T-cell (primary cell): ENCODE measurements at places on chromosomes 13 and 19.

GRCh38 chr13:103284466-103284865 lies 218.2 kb upstream of the SLC10A2 start:
- no peak for DNase-seq

DNA sequence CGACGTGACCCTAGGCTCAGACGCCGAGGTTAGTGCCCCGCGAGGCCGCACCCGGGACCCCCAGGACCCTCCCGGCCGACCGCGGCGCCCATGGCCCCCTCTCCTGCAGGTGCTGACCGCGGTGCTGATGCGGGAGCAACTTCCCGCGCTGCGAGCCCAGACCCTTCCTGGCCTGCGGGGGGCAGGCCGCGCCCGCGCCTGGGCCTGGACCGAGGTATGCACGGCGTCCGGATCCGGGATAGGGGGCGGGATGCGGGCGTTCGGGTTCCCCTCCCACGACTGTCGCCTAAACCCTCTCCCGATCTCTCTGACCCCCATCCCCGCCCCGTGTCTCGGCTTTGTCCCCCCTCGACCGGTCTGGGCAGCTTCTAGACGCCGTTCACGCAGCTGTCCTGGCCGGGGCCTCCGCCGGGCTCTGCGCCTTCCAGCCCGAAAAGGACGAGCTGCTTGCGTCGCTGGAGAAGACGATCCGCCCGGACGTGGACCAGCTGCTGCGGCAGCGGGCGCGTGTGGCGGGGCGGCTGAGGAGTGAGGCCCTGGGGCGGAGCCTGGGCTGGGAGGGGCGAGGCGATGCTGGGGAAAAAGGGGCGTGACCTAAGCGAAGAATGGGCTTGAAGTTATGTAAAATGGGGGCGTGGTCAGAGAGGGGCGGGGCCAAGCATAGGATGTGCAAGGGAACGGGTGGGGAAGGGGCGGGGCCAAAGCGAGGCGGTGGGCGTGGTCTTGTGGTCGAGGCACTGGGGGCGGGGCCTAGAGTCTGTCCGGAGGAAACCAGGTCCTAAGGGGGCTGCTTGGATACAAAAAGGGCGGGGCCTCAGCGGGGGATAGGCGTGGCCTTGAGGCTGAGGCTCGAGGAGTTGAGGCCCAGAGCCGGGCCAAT lies 16.0 kb upstream of the COLGALT1 start:
- peak; percentile 97 for DNase-seq

GRCh38 chr13:73036566-73036965 lies 22.2 kb upstream of the KLF5 start:
- no peak for DNase-seq

DNA sequence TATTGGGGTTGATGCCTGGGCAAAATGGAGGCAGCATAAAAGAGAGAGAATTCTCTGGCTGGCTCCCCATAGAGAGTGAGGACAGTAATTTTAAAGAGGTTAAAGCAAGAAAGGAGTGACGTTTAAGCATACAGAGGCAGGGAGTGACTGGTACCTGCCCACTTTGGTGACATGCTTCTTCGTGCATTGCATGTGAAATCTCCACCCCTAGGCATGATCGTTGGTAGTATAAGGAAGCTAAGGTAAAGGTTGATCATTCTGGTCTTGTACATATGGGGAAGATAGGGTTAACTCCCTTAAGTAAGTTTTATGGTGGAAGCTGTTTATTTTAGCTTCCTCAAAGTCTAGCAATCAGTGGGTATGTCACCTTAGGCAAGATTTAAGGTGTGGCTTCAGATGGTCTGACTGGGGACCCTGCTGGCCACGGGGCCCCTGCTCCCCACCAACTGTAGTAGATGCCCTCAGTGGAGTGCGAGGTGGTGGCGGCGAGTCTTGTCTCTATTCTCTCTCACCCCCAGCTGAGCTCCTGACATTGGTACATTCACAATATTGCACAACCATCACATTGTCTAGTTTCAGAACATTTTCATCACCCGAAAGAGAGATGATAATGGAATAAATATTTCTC lies 797.5 kb upstream of the SPRY2 start:
- DNase-seq, result no peak

DNA sequence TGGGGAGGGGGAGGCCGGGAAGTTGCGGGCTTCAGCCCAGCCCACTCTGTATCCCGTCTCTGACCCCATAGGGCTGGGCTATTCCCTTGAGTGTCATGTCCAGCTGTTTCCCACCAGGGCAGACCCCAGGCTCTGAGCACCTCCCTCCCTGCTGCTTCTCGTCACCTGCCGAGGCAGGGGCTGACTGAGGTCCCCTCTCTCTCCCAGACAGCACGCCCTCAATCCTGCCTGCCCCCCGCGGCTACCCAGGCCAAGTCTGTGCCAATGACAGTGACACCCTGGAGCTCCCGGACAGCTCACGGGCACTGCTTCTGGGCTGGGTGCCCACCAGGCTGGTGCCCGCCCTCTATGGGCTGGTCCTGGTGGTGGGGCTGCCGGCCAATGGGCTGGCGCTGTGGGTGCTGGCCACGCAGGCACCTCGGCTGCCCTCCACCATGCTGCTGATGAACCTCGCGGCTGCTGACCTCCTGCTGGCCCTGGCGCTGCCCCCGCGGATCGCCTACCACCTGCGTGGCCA lies 625 bp downstream of the F2RL3 start:
- DNase-seq, result no peak

DNA sequence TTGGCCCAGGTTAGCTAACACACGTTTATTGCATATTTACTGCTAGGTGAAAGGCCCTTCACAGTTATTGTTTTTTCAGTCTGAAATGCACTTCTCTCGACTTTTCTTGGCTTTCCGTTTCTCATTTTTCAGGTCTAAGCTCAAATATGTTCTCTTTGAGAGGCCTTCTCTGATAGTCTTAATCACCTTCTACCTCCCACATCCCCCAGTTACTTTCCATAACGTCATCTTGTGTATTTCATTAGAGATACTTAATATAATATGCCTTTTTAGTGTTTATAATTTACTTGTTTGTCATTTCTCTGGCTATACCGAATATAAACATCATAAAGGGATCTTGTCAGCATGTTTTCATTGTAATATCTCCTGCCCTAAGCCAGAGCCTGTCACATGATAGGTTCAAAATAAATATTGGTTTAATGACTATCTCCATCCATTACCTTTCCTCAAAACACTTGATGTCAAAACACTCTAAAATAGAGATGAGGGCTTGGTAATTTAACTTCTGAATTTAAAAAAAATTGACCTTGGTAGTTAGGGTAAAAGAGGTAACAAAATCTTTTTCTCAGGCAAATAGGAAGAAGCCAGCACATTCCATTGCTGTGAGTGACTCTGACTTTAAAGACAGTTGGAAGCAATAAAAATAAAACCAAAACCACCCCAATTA lies 168.6 kb upstream of the RFC3 start:
- DNase-seq, result no peak

DNA sequence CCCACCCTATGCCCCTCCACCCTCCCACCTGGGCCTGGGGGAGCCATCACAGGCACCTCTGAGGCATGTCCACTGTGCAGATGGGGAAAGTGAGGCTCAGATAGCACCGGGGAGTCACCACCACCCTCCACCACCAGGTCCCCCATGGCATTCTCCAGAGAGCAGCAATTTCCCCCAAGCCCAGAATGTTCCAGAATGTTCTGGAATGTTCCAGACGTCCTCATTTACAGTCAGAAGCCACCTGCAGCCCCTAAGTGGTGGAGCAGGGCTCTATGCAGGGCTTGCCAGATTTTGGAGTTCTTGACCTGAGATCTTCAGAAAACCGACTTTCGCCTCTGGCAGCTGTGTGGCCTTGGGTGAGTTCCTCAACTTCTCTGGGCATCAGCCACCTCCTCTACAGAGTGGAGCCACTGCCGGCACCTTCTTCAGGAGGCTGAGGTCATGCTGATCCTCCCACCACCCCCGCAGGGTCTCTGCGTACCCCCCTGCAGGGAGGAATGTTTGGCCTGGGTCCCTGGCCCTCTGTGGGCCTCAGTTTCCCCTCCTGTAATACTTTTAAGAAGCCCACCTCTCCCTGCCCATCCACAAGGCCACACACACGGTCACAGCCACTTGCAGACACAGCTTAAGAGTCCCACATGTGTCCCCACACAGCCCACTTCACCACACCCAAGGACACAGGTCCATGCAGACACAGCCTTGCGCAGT lies 6.2 kb downstream of the FUT5 start:
- no peak for DNase-seq
